HT1080 (cell line): ENCODE measurements at places on chromosomes 7 and 10. TPM values are rescaled to one million over a fixed set of nuclear protein-coding genes. Genes with fewer than 3 reads are reported as not detected.

Gene PIP
- total RNA-seq: not detected in 2 replicates

GRCh38 chr7:124489082-124489819 lies 276.3 kb downstream of the GPR37 start:
- no peak for DNase-seq

GRCh38 chr10:96074776-96075175 lies 31.4 kb downstream of the CCNJ start:
- no peak for DNase-seq

DNA sequence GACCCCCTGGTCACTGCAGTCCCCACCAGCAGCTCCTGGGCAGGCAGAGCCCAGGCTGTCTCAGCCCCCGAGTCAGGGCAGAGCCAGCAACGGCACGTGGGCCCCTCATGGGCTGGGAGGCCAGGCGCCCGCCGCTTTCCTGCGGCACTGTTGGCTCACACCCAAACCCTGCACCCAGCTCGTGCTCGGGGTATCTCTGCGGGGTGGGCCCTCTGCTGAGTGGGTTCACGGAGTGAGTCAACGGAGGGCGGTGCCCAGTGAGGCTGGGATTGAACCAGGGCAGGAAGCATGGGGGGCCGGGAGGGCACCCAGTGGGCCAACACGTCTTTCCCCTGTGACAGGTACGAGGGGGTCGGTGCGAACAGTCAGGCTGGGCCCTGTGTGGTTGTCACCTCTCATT lies 28.9 kb downstream of the ADAP1 start:
- no peak for DNase-seq

Gene CNTNAP2
- total RNA-seq: not detected in 2 replicates

Gene C10orf53
- not detected in 2 replicates for total RNA-seq

DNA sequence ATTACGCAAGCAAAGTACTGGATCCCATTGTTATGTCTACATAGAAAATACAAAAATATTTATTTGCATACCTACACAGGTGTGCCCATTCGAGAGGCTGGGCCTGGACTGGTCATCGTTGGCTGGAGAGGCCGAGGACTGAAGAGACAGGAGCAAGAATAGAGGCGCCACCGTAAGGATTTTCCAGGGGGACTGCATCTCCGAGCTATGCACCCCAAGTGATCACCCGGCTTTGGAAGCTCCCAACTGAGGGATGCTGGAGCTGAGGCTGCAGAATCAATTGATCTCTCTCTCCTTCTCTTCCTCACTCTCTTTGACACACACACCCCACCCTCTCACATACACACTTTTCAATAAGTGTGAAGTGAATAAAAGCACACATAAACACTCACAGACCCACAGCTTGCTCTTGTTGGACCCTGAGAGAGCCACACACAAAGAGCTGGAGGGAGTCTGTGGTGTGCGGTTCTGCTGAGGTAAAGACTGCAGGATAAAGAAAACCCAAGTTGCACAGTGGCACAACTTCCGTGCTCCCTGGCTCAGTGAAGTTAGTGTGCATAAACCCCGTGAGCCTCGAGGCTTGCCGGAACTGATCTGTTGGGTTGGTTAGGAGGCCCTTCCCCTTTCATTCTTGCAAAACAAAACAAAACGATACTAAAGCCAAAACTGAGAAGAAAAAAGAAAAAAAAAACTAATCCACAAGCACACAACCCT lies at the start of gene AOAH:
Gene AOAH (minus strand): TSS at position 544 of the 714 bp plus-strand sequence. CDS start 346 bp downstream, at position 198.
- no peak for DNase-seq

Gene CABCOCO1
- not detected in 2 replicates for total RNA-seq

DNA sequence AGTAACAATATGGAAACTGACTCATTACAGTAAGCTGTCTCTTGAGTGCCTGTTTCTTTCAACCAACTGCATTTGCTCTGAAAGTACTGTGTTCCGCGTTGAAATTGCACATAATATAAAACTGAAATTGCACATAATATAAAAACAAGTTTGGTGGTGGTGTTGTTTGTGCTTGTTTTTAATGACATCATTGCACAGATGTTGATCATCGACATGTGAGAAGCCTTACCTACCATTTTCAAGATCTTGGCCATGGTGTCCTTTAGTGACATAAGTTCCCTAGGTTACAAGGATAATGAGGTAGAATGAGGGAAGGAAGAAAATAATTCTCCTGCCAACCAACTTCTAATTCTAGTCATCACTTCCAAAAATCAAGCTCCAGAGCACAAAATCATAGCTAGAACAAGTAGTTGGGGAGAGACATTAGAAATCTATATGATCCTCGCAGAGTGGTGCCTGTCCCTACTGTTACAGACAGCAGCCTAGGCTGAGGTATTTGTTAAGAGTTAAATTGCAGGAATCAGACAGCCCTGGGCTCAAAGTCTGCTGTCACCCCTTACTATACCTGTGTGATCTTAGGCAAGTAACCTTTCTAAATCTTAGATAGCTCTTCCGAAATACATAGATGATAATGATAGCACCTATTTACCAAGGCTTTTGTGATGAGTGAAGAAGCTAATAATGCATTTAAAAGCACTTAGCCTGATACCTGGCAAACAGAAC lies 29.3 kb downstream of the DOCK4 start:
- DNase-seq: no peak

- DNase-seq: no peak
These were observed 80.6 kb upstream of the RHEB start for GRCh38 chr7:151600331-151600730.

Gene NANOS1
- 0.39 and 0.57 TPM in 2 replicates for total RNA-seq

Gene ABCB1
- total RNA-seq: 0.32 TPM in 1 of 2 replicates, not detected in the other

- DNase-seq: peak; percentile 55
These were observed 211.3 kb downstream of the GRID1 start for GRCh38 chr10:86155054-86155921.

DNA sequence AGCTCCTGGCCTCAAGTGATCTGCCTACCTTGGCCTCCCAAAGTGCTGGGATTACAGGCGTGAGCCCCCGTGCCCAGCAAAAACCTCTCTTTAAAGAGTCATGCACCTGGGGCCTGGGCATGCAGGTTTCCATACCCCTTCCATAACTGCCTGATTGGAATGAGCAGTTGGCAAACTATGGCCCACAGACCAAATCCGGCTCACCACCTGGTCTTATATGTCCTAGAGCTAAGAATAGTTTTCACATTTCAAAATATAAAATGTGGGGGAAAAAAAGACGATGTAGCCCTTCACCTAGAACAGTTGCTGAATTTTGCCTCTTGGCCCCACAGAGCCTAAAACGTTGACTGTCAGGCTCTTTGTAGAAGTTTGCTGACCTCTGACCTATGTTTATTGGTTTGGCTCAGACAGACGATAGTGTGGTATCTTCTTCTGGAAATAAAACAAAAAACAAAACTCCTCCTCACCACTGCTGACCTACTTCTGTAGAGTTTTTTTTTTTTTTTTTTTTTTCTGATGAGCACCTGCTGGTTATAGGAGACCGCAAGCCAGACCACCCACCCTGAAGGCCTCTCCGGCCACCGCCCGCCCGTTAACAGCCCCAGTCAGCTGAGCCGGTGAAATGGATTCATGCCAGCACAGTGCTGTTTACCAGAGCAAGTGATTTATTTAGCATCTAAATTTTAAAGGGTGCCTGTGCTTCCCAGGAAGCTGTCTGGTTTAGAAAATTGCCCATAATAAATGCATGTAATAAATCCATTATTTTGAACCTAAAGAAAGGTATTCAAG lies 33.5 kb upstream of the SFRP5 start:
- DNase-seq: no peak

Gene ECHDC3
- 2.1 and 4.3 TPM in 2 replicates for total RNA-seq

GRCh38 chr10:60944058-60944909 lies at the start of gene RHOBTB1:
Gene RHOBTB1 (minus strand): TSS chr10:60944185. CDS start chr10:60911542, 32,643 bp downstream.
- DNase-seq: peak; percentile 64

Gene SMKR1
- 0.40 TPM in 2 replicates for total RNA-seq

Gene NAT16
- total RNA-seq: not detected in 2 replicates

DNA sequence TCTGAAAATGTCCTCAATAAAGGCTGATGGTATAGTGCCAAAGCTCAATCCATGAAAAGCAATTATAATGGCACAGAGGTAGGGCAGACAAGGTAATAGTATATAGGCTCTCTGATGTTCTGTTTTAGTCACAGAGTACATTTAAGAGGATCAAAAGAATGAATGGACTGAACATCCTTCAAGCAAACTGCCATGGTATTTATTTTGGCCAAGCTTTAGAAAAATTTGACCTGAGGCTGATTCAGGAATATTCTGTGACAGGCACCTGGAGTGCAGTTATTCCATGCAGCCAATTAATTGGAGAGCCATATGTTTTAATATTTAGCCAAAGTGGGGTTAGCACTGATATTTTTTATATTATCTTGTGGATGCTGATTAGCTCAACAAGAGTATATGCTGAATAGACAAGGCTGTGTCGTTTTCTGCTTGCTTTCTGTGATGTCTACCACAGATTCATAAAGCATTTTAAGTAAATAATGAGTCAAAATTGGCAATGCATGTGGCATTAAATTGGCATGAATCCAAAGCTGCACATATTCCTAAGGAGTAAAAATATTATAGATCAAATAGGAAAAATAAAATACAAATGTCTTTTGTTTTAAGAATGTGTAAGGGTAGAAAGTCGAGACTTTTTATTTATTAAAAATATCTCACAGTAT lies 177.4 kb downstream of the PCLO start:
- no peak for DNase-seq

Gene WDR91
- total RNA-seq: 3.9 and 4.1 TPM in 2 replicates
